Hair follicular keratinocyte (primary cell): ENCODE measurements at places on chromosomes 2 and 18. TPM values are rescaled to one million over a fixed set of nuclear protein-coding genes. Genes with fewer than 3 reads are reported as not detected.

The RBKS gene
- 0.80 and 3.1 TPM in 2 replicates for total RNA-seq

The ANKRD44 gene
- 0.47 and 0.49 TPM in 2 replicates for total RNA-seq

The POMC gene
- 0.19 TPM in 1 of 2 replicates, not detected in the other for total RNA-seq

The LRRTM1 gene
- not detected in 2 replicates for total RNA-seq

The AQP12B gene
- not detected in 2 replicates for total RNA-seq

The SCTR gene
- total RNA-seq = not detected in 2 replicates

The MDH1 gene
- total RNA-seq = 190 and 220 TPM in 2 replicates

The SH3BP4 gene
- 35.1 and 40.7 TPM in 2 replicates for total RNA-seq

The NTSR2 gene
- total RNA-seq = not detected in 2 replicates

The NEU2 gene
- total RNA-seq = not detected in 2 replicates

The PID1 gene
- 7.8 and 9.6 TPM in 2 replicates for total RNA-seq

The TMEM17 gene
- total RNA-seq = 2.9 and 5.5 TPM in 2 replicates

The KCNG2 gene
- not detected in 2 replicates for total RNA-seq

The CFC1 gene
- total RNA-seq = not detected in 2 replicates

The POTEI gene
- not detected in 2 replicates for total RNA-seq

The UGT1A4 gene
- not detected in 2 replicates for total RNA-seq

The RBBP8 gene
- 123 and 127 TPM in 2 replicates for total RNA-seq

The INHBB gene
- not detected in 2 replicates for total RNA-seq

The OBSL1 gene
- total RNA-seq = 29.7 and 38.7 TPM in 2 replicates

The MC2R gene
- not detected in 2 replicates for total RNA-seq

The DUSP11 gene
- 42.6 and 50.2 TPM in 2 replicates for total RNA-seq

The UGT1A10 gene
- not detected in 2 replicates for total RNA-seq

The EVX2 gene
- not detected in 2 replicates for total RNA-seq

The TMEFF2 gene
- 0.08 TPM in 1 of 2 replicates, not detected in the other for total RNA-seq

The COL3A1 gene
- 1.5 and 19.3 TPM in 2 replicates for total RNA-seq

The ALPP gene
- total RNA-seq = not detected in 2 replicates

The OSBPL6 gene
- 10.4 and 11.6 TPM in 2 replicates for total RNA-seq

The RAX gene
- not detected in 2 replicates for total RNA-seq

The TMEM18 gene
- 13.7 and 29.9 TPM in 2 replicates for total RNA-seq

The CGREF1 gene
- total RNA-seq = 1.1 and 2.7 TPM in 2 replicates

The ANKRD62 gene
- not detected in 2 replicates for total RNA-seq

The SLC5A7 gene
- total RNA-seq = not detected in 2 replicates

The REG3G gene
- total RNA-seq = not detected in 2 replicates

The CAVIN2 gene
- total RNA-seq = 0.16 and 2.9 TPM in 2 replicates

The MARCHF4 gene
- total RNA-seq = 0.72 and 1.0 TPM in 2 replicates

The SCN7A gene
- total RNA-seq = not detected in 2 replicates
